ENCODE measurements at places on chromosomes 5 and 9.

DNA sequence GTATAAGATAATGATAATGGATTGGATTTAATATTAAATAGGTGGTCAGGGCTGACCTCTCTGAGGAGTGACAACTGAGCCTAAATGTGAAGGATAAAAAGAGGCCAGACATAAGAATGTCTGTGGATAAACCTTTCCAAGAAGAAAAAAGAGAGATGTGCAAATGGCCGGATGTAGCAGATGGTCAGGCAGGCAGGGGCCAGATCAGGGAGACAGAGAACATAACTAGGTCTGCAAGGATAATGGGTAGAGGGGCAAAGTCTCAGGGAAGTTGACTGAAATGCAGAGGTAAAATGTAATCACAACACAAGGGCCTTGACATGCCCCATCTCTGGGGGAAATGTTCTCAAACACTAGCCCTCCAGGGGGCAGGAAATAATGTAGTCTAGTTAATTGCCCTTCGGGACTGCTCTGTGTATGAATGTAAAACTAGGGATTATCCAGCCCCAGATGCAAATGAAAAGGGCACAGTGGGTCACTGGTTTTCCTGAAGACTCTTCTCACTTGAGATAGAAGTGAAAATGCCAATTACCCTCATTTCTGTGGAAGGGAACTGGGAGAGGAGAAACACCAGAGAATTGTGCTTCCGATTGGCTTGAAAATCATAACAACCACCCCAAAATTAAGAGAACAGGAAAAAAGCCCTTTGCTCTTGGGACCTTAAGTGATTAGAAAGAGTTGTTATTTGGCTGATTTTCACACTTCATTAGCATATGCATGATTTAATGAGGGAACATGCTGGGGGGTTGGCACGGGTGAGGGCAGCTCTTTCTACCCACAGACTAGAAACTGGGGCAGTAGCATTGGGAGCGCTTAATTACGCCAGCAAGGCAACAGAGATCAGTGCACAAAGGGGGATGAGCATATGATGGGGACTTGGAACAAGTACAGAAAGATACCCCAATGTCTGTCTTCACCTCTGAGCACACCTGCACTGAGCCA is 88.6 kb downstream of the PPP2R2B start:
- peak overlapping the region; percentile 85 for H3K27ac ChIP-seq
- H3K4me3 ChIP-seq = no peak overlapping the region

GRCh38 chr5:137341831-137342230 is 157.3 kb downstream of the SPOCK1 start:
- no peak for DNase-seq
- no peaks in the 10 kb centered on the region for H3K36me3 ChIP-seq
- no peak overlapping the region for H3K4me3 ChIP-seq
- H3K27ac ChIP-seq = no peak overlapping the region
- no peaks in the 10 kb centered on the region for H3K27me3 ChIP-seq

DNA sequence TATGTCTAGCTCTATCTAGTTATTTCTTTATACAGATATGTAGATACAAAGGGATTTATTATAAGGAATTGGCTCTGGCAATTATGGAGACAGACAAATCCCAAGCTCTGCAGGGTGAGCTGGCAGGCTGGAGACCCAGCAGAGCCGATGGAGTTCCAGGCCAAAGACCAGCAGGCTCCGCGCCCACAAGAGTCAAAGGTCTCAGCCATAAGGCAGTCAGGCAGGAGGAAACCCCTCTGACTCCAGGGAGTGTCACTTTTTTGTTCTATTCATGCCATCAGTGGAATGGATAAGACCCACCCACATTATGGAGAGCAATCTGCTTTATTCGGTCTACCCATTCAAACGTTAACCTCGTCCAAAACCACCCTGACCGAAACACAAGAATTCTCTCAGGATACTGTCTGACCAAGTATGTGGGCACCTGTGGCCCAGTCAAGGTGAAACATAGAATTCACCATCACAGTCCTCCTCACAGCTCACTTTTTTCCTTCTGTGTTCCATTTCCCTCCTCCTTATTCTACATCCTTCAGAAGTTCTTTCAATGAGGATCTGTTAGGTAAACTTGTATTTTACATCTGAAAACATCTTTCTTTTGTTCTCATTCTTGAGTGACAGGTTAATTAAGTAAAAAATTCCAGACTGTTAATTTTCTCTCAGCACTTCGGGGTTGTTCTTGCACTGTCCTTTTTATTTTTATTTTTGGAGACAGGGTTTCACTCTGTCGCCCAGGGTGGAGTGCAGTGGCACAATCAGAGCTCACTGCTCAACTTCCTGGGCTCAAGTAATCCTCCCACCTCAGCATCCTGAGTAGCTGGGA is 21.2 kb downstream of the RNF130 start:
- H3K27ac ChIP-seq = no peak overlapping the region
- DNase-seq = no peak
- peaks cover 4% of the 10 kb centered on the region for H3K4me1 ChIP-seq
- H3K36me3 ChIP-seq = no peaks in the 10 kb centered on the region
- no peak overlapping the region for H3K4me3 ChIP-seq
- H3K27me3 ChIP-seq = no peaks in the 10 kb centered on the region

DNA sequence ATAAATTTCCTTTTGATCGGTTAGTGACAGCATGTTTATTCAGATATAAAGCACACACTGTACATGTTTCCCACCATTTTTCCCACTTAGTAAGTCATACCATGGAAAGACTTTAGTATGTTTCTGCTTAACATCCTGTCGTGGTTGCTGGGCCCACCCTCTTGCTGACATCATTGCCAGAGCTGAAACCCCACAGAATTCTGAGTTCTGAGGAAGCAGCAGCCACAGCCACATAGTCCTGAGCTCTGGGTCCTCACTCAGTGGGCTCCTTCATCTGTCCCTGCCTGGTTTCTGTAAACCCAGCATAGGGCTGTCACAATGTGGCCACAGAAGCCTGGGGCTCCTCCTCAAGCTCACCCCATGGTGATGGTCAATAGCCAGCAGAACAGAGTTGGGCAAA is 441.5 kb downstream of the ENC1 start:
- H3K4me3 ChIP-seq = no peak overlapping the region
- DNase-seq = no peak
- no peaks in the 10 kb centered on the region for H3K27me3 ChIP-seq
- no peak overlapping the region for H3K27ac ChIP-seq

DNA sequence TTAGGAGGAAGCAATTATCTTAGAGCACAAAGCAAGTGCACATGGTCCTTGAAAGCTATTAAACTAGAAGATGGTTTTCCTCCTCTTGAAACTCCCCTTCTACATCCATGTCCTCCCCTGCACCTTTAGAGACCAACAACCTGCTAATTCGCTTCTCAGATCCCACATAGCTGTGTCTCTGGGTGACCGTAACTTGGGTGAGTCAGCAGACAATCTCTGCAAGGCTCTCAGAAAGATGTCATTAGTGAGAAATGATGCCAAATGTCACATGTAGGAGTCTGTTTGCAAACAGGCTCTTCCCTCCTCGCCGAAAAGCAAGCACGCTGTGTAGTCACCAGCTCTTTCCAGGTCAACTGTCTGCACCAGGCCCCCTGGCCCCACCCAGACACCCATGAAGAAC is 291.8 kb downstream of the SLIT3 start:
- H3K4me3 ChIP-seq = no peak overlapping the region
- no peaks in the 10 kb centered on the region for H3K36me3 ChIP-seq
- no peaks in the 10 kb centered on the region for H3K4me1 ChIP-seq
- no peaks in the 10 kb centered on the region for H3K27me3 ChIP-seq

- DNase-seq = no peak
- H3K27ac ChIP-seq = no peak overlapping the region
- no peaks in the 10 kb centered on the region for H3K4me1 ChIP-seq
- H3K36me3 ChIP-seq = no peaks in the 10 kb centered on the region
Measured at GRCh38 chr5:153671653-153672346, 181.3 kb downstream of the GRIA1 start.

DNA sequence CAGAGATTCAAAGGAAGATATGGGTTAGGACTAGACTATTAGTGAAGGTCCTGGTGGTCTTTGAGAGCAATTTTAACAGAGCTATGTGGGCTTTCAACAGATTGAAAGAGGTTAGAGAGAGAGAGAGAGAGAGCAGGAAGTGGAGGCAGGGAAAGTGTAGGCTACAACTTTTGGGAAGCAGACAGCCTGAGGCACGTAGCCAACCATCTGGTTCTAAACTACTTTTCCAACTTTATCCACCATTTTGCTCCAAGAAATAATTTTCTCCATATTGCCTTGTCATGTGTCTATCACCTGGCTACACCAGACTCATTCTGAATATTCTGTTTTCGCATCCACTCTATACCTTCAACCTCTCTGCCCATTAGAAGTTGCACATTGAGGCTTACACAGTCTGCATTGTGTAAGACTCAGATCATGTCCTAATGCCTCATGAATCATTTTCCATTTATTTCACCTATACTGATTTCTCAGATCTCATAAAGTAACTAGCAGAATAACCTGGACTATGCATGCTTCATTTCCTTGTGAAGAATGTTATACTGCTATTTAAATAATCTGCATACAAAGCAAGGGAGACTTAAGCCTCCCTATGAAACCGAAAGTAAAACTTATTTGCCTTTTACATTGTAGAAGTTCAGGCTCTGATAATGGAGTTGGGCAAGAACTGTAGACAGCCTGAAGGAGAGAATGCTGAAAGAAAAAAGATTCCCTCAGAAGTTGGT is 235.6 kb downstream of the ELAVL2 start:
- DNase-seq = peak; percentile 23
- no peaks in the 10 kb centered on the region for H3K36me3 ChIP-seq
- H3K4me3 ChIP-seq = no peak overlapping the region
- no peaks in the 10 kb centered on the region for H3K27me3 ChIP-seq
- H3K4me1 ChIP-seq = no peaks in the 10 kb centered on the region

All from mesendoderm (in vitro differentiated cells).